Fibroblast of villous mesenchyme (primary cell): ENCODE measurements at places on chromosomes 6 and 20. TPM values are rescaled to one million over a fixed set of nuclear protein-coding genes. Genes with fewer than 3 reads are reported as not detected.

Gene PSORS1C2
- not detected in 2 replicates for total RNA-seq

Gene SNAI1
- total RNA-seq = 1.3 TPM in 2 replicates

Gene EPPIN
- not detected in 2 replicates for total RNA-seq

Gene SLC22A3
- total RNA-seq = 1.3 and 10.0 TPM in 2 replicates

Gene CPXM1
- 7.4 and 10.8 TPM in 2 replicates for total RNA-seq

Gene HLA-DRB5
- total RNA-seq = not detected in 2 replicates
